Cortex of kidney (tissue), 1 donor: ENCODE measurements at places on chromosomes 16 and 17.

GRCh38 chr16:77613095-77613494 lies 109.2 kb upstream of the NUDT7 start:
- no peak for DNase-seq

GRCh38 chr17:10115536-10115932 lies 82.9 kb downstream of the GAS7 start:
- no peak for DNase-seq

GRCh38 chr17:72517413-72518158 lies 396.8 kb downstream of the SOX9 start:
- DNase-seq: no peak

GRCh38 chr17:80153004-80153403 lies 6.1 kb upstream of the EIF4A3 start:
- DNase-seq: no peak

- no peak for DNase-seq
Observed at GRCh38 chr17:67050471-67051154, 6.3 kb downstream of the CACNG1 start.

DNA sequence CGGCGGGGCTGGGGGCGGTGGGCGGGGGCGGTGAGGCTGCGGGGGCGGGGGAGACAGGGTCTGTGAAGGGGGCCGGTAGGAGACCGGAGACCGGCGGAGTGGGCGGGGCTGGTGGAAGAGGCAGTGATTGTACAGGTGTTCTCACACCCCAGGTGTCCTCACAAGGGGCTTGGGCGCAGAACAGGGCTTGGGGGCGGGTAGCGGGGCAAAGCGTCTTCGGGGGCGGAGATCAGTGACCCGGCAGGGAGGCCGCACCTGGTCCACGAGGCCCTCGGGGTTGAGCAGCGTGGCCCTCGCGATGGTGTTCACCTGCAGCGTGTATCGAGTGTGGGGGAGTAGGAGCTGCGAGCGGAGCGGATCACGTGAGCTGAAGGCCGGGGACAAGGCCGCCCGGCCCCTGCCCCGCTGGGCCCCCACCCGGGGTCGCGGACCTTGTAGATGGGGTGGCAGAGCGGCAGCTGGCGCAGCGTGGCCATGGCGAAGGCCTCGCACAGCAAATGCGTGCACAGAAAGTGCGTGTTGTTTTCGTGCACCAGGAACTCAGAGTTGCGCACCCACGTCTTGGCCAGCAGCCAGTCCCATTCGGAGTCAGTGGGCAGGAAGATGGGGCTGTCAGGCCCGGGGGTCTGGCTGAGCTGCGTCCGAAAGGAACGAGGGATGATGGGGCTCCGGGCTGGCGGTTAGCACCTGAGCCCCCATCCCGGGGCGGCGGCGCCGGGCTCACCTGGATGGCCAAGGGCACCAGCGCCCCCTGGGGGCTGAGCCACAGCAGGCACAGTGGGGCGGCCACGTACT lies 8.5 kb downstream of the ALOXE3 start:
- no peak for DNase-seq

DNA sequence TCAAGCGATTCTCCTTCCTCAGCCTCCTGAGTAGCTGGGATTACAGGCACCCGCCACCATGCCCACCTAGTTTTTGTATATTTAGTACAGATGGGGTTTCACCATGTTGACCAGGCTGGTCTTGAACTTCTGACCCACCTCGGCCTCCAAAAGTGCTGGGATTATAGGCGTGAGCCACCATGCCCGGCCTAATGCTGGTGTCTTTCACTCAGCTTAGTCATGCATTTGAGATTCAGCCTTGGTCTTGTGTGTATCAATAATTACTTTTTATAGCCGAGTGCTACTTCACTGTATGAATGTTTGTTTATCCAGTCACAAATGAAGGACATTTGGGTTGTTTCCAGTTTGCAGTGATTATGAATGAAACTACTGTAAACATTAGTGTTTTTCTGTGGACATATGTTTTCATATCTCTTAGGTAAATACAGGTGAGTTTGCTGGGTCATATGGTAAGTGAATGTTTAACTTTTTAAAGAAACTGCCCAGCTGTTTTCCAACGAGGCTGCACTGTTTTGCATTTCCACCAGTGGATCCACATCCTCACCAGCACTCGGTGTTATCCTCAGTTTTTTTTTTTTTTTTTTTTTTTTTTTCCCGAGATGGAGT lies 11.0 kb upstream of the PLCG2 start:
- DNase-seq: no peak

DNA sequence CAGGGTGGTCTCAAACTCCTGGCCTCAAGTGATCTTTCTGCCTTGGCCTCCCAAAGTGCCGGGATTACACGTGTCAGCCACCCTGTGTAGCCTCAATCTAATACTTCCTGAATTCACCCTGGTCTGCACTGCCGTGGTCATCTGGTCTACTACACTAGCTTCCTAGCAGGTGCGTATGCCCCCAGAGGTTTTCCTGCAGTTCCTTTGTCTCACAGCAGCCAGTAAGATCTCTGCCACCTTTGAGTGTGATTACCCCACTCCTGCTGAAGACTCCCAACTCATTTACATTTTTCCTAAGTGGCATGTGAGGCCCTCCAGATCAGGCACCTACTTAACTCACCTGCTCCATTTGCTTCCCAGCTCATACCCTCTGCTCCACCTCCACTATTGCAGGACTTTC lies 5.1 kb upstream of the DDX19A start:
- DNase-seq: no peak

DNA sequence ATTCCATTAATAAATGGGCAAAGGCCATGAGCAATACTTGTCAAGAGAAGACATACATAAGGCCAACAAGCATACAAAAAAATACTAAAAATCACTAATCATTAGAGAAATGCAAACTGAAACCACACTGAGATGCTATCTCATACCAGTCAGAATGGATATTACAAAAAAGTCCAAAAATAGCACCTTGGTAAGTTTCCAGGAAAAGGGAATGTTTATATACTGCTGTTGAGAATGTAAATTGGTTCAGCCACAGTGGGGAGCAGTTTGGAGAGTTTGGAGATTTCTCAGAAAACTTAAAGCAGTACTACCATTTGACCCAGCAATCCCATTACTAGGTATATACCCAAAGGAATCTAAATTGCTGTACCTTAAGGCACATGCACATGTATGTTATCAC lies 467.7 kb downstream of the CDH11 start:
- DNase-seq: no peak

GRCh38 chr17:50047488-50048126 lies 8.3 kb upstream of the ITGA3 start:
- no peak for DNase-seq

DNA sequence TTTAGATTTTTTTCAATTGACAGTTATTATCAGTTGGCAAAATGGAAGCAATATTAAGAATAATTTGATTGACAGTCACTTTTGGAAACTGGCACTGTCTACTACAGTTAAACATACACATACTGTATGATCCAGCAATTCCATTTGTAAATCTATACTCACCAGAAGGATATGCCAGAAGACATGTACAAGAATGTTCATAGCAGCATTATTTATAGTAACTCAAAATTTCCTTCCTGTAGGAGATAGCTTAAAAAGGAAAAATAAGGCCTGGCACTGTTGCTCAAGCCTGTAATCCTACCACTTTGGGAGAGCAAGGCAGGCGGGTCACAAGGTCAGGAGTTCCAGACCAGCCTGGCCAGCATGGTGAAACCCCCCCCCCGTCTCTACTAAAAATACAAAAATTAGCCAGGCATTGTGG lies 89.3 kb downstream of the VMP1 start:
- no peak for DNase-seq
